NCI-H226 (cell line): ENCODE measurements at places on chromosomes 7 and 10.

DNA sequence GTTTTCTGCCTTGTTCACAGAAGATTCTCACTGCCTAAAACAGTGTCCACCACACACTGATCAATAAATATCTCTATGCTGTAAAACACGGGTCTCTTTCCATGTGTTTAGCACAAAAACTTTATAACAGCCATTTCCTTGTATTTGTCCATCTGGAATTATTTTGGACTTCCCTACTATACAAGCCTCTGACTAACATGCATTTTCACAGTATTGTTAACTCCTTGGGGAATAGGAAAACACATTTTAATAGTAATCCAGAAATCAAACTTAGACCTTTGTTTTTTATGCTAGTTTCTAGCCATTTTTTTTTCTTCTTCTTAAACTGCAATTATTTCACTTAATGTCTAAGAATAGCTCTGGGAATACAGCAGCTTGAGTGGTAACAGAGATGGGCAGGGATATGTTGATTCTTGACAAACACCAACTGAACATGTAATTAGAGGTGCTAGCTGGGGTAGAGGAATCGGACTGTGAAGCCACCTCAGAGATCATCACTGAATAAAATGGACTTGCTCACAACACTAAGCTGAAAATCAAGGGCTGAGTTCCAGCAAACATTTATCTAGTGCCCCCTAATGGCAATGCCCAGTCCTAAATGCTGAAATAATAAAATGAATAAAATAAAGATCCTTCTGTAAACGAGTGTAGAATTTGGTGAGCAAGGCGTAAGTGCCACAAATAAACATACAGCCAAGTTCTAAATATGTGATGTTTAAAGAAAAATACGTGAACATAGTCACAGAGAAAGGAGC, 593.1 kb downstream of the SORCS1 start:
- DNase-seq: no peak

DNA sequence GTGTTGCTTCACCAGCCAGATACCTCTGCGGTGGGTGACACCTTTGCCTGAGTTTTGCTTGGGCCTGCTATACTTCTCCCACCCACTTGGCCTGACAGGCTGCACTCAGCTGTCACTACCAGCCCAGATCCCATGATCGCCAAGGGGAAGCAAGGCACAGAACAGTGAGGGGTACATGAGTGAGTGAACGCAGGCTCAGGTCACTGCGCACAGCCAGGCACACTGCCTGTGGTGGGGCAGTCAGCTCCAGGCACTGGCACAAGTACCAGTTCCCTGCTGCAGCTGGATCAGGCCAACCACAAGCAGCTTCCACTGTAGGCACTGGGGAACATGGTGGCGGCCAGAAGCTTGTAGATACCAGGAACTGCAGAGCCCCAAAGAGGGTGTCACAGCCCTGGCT, 441.9 kb upstream of the GRM3 start:
- no peak for DNase-seq

GRCh38 chr7:122217125-122217524, 73.1 kb upstream of the AASS start:
- DNase-seq: peak; percentile 31

- DNase-seq: no peak
These were observed 155.6 kb downstream of the PKD1L1 start for GRCh38 chr7:47792521-47793121.

DNA sequence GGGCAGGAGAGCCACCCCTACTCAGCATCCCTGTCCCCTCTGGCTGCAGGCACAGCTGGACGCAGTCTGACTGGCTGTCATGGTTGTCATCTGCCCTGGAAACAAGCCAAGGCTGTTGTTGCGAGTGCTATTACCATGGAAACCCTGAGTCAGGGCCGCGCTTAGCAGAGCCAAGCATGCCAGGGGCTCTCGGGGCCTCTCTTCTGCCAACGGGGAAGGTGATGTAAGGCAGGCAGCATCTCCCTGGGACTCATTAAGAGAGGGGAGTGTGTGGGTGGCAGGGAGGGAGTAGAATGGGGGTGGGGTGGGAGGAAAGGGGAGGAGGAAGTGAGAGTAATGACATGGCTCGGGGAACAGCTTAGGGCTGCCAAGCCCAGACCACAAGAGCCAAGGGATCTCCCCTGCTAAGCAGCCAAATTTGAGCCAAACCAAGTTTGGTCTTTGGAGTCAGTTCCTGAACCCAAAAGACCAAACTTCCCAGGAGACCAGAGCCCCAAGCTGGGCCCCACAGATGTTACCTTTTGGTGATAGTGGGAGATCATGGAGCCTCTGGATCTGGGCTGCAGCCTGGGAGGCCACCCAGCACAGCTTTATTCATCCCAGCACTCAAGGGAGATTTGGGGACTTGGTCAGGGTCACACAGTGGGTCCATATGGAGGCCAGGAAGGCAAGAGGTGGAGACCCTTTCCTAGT, 67.6 kb downstream of the TMEM130 start:
- DNase-seq: peak; percentile 58

DNA sequence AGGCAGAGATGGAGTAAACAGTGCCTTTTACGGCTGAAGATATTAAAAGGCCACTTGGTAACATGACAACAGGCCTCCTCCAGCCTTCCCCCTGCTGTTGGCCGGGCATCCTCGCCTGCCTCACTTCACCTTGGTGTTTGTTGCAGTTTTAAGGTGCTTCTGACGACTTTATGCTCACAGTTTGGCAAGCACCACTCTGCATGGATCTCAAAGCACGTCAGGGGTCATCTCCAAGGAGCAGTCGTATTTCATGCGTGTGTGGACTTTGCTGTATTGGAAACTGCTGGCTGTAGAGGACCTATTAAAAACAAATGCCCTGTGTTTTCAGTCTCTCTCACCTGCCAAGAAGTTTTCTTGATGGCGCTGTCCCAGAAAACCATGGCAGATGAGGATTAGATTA, 483.1 kb downstream of the RPS24 start:
- DNase-seq: no peak

DNA sequence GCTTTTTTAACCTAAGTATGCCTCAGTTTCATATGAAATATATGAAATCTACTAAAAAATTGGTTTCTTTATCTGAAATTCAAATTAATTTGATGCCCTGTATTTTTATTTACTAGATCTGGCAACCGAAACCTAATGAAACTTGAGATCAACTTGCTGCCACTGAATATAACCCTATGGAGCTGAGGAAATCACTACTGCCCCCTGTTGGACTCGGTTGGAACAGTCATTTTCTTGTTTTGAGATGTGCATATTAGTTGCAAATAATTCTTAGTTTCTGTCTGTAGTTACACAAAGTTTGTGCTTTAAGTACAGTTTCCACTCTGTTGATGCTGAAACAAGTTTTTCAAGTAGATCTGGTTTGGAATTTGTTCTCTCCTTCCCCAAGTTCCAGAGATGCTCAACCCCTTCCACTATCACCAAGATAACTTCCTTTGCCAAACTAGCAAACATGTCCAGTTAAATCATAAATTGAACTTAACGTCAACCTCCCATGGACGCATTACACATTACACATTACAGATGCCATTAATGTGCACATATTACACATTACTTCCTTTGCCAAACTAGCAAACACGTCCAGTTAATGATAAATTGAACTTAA, 22.2 kb upstream of the EXOC4 start:
- no peak for DNase-seq

GRCh38 chr10:132689721-132690360, 96.1 kb downstream of the NKX6-2 start:
- DNase-seq: no peak

DNA sequence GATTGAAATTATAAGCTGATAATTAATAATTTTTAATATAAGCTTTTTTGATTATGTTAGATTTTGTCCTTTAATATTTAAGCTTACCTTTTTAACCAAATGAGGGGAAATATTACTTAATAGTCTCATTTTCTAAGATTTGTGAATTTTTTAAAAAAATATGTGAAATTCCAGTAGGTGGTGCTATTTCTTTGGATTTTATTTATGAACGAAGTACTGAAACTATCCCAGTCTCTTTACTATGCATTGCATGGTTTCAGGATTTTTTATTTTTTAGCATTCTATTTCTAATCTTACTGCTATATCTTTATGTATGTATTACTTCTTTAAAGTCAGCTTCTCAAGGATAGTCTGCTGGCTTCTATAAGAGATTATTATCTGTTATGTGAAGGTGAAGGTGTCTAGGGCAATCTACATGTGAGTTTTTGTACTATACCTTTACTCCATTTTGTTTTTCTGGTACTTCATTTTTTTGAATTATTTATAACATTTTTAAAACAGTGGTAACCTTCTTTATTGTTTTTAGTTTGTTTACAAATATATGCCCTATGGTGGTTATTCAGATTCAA, 78.3 kb downstream of the ATRNL1 start:
- no peak for DNase-seq

- no peak for DNase-seq
These were observed 110.5 kb upstream of the HABP2 start for GRCh38 chr10:113442336-113442735.

GRCh38 chr7:117603627-117604026, 123.8 kb downstream of the CFTR start:
- DNase-seq: no peak

- no peak for DNase-seq
These were observed 117.1 kb downstream of the ANKRD26 start for GRCh38 chr10:26983156-26983555.

DNA sequence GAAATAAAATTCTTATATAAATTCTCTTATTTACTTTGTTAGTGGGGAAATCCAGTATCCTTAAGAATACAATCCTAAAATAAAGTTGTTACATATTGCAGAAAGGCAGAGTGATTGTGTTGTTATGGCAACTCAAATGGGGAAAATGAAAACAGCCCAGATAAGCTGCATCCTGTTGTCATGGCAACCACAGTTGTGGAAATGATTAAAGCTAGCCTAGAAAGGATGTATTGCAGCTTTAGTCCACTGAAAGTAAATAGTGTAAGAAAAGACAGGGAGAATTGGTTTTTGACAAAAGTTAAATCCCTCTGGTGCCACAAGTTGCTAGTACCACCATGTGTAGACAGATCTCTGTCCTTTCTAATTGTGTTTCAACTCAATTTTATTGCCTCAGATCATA, 43.2 kb downstream of the BTRC start:
- peak; percentile 60 for DNase-seq

DNA sequence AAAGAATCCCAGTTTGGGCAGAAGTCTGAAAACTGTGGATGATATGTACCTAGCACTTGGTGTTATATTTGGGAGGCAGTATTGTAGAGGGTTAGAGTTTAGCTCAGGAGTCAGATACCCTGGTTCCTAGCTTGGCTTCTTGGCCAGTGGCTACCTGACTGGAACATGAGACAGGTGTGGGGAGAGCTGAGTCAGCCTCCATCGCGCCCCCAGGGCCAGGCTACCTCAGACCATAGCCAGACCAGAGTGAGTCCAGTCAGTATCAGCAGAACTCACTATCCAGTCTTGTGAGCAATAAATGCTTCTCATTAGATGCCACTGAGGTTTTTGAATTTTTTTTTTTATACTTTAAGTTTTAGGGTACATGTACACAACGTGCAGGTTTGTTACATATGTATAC, 26.0 kb downstream of the CYP3A5 start:
- DNase-seq: no peak

DNA sequence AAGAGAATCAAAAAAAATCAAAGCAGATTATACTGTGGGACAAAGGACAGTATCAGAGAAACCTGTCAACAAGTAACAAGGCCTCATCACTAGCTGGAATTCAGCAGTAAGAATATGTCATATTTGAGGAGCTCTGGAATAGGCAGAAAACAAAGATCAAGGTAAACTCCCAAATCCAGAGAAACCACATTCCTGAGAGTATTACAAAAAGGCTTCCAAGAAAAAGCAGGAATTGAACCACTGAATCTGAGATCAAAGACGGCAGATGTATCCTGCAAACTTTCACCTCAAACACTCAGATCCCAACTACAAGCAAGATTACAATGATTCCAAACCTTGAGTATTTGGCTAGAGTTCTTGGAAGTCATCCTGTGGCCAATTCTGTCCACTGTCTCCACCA, 16.3 kb downstream of the TPK1 start:
- DNase-seq: no peak

DNA sequence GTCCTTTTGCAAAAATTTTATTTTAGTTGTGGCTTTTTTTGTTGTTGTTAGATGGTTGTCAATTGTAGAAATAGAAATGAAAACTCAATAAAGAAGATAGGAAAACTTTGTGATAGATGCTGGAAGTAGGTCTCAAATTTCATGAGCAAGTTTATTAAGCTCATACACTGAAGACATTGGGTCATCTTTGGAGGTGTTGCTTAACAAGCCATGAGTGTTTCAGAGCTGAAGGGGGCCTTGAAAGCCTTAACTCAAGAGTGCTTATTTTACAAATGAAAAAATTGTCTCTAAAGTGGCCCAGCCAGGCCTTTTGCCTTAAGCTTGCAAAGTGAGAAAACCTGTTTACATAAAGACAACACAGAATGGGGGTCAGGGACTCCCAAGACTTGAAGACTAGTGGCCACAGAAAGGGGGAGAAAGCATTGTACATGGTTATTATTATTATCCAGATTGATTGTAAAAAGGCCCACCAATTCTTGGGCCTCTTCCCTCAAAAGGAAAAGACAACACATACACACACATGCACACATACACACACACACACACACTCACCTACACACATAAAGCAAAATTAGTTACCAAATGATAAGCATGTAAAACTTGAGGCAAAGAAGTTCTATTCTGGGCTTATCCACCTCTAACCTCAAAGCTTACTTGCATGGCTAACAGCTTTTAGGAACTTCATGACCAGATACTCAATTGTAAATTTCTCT, 49.7 kb upstream of the GLCCI1 start:
- no peak for DNase-seq

GRCh38 chr7:147498081-147498480, 1092.5 kb upstream of the C7orf33 start:
- DNase-seq: no peak

GRCh38 chr10:85168243-85168642, 839.9 kb downstream of the CCSER2 start:
- no peak for DNase-seq

DNA sequence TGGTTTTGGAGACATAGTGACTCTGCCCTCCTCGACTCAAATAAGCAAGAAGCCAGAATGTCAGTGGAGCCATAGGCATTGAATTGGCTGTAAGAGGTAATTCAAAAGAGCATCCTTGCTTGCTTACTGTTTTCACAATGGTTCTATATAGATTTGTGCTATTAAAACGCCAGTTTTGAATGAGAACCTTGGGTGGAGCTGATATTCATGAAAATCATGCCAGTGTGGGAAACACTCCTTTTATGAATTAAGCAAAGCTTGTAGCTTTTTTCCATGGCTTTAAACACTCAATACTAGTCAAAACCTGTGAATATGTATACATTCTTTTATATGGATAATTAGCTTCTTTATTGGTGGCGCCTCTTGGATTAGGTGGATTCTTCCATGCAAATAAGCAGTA, 252.5 kb downstream of the SLC25A13 start:
- DNase-seq: no peak

GRCh38 chr7:10977113-10977512, 3.4 kb downstream of the PHF14 start:
- DNase-seq: no peak

- DNase-seq: no peak
These were observed 7.7 kb downstream of the ZNF33B start for GRCh38 chr10:42630537-42631134.

GRCh38 chr10:31707093-31708039, 221.3 kb downstream of the ARHGAP12 start:
- DNase-seq: no peak

GRCh38 chr10:7424315-7424714, 13.5 kb upstream of the SFMBT2 start:
- DNase-seq: no peak

GRCh38 chr10:35140727-35141126, 14.1 kb downstream of the CREM start:
- no peak for DNase-seq
